ENCODE measurements at places on chromosomes 12 and 14.
A peak's percentile ranks its signal among the peaks of the same experiment; 100 is the strongest.

DNA sequence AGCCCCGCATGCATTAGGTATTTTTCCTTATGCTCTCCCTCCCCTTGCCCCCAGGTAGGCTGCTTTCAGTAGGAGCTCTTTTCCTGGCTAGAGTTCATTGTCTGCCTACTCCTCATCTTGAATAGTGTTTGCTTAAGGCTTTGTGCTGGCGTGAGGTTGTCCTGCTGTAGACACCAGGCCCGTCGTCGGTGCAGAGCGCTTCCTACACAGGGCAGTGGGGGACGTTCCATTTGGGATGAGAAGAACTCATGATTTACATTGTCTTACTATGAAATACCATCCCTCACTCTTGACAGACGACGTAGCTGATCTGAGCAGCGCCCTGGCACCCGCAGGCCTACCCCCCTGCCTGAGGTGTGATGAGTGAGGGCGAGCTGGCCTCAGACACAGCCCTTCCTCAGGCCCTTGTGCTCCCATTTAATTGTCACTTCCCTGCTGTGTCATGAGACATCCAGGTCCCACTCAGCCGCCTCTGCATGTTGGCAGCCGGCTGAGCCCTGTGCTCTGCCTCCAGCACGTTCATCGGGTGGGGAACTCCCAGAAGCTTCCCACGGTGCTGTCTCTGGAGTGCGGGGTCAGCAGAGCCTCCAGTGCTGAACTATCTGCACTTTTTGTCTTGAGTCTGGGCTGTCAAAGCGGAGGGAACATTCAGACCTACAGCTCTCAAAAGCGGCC, 76.0 kb downstream of the WDR20 start:
- no peak for DNase-seq

GRCh38 chr12:114682106-114682784, 1.7 kb downstream of the TBX3 start:
- no peak for DNase-seq

DNA sequence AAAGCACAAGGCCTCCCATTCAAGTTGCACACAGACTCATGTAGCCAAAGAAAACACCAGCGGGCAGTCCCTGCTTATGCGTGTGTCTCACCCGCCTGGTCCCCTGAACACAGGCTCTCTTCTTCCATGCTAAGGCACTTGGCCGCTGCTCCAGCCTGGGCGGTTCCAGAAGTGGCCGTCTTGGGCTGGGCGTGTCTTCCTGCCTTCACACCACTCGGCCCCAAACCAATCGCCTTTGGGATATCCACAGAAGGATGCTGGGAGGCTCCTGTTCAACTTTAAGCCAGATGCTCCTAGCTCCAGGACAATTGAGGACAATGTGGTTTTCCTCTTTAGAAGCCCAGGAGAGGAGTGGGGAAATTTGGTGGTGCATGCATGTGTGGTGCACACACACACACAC, 2.2 kb downstream of the SCARB1 start:
- DNase-seq = no peak

- DNase-seq = no peak
These were observed 249.1 kb downstream of the LRIG3 start for GRCh38 chr12:58671196-58671595.

DNA sequence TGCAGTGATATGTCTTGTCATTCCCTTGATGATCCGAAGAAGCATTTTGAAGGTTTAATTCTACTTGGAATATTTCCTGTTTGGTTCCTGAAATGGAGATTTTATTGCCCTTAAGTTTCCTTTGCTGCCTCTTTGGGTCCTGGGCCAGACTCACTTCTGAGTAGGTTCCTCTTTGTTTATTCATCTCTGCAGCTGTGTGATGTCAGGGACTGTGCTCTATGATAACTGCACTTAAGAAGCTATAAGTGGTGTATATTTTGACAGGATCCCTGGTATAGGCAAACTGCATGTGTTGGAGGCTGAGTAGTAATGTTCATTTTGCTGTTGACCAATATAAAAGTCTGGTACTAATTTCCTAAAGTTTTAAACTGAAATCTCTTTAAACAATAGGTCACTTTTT, at the start of gene KLRC4:
Gene KLRC4 (minus strand): TSS at position 366 of the 400 bp plus-strand sequence. CDS start 182 bp downstream, at position 184.
- DNase-seq = no peak

GRCh38 chr12:109673884-109674283, 39.7 kb upstream of the FAM222A start:
- DNase-seq = no peak

- no peak for DNase-seq
These were observed 101.2 kb upstream of the SLC38A2 start for GRCh38 chr12:46473634-46474329.

DNA sequence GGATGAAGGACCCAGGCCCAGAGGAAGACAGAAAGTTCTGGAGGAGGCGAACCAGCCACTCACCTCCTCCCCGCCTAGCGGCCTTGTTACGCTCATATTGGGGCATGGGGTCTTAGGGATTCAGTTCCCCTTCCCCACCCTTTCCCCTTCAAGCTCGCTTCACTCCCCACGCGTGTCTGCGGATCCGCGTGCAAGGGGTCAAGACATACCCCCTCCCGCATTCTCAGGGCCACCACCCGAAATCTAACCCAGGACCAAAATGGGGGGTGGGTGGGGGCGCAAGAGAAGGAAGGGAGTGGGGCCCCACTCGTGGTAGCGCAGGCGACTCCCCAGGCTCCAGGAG, 584 bp upstream of the RFX4 start:
- no peak for DNase-seq

- DNase-seq = peak; percentile 85
These were observed at the start of gene HSP90AA1 for GRCh38 chr14:102086972-102087761. TSS of gene HSP90AA1 (minus strand) at chr14:102087044. CDS start at chr14:102086378, 666 bp downstream.

GRCh38 chr14:71497645-71498086, 434.6 kb upstream of the RGS6 start:
- DNase-seq = no peak

DNA sequence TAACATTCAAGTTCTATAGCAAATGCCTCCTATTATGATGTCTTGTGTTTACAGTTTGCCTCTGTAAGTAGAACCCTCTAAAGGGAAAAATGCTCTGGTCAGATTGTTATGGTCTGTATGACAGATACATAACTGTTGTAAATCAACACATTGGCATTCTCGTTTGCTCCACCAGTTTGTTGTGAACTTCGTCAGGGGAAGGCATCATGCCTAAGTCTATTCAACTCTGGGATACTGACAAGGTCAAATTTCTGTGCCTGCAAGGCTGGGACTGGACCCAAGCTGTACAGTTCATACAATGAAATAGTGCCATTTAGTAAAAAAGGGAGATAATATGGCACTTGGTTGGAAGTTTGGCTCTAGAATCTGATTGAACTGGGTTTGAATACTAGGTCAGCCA, 392.3 kb downstream of the RAD51B start:
- DNase-seq = no peak

DNA sequence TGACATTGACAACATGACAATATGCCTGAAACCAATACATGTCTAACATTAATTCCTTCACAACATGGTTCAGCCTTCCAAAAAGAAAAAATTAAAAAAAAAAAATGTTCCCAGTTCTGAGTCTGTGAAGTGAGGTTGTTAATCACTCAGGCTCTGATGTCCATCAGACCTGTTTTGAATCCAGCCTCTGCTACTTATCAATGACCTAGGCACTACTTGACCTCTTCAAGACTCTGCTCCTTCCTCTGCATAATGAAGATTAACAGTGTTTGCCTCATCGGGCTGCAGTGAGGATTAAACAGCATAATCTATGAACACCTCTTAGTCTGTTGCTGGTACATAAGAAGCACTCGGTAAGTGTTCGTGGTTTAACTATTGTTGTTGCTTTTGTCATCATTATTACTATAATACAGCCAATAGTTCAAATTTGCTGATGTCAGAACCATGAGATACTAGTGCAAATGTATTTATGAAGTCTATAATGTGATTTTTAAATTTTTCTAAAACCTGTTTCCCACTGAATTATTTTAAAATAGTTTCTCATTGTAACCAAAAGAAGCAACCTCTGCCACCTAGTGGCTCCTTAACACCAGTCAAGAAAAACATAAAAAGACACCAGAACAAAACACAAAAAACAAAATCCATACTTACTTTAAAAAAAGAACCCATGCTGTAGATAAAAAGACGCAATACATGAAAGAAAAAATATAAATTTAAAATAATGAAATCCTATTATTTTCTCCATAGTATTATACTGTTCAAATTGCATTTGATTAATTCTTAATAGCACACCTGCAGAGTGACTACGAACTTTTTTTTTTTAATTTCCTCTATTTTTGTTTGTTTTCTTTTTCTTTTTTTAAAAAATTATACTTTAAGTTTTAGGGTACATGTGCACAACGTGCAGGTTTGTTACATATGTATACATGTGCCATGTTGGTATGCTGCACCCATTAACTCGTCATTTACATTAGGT, 20.3 kb upstream of the TMX1 start:
- DNase-seq = no peak

DNA sequence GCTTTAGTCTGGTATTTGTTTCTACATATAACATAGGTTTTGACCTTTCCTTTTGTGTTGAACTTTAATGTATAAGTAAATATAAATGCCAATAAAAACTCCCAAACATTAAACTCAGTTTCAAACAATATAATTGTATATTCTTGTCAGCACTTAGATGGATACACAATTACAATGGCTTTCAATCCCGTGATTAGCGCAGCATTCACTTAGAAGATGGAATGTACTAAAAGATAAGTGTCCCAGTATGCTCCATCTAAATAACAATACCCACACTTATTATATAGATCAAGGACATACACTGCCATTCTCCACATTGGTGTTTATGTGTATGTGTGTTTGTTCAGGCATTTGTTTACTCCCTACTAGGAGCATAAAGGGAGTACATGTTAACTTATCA, 193.1 kb downstream of the SOX5 start:
- no peak for DNase-seq

GRCh38 chr14:87877877-87878276, 115.1 kb downstream of the GALC start:
- no peak for DNase-seq

DNA sequence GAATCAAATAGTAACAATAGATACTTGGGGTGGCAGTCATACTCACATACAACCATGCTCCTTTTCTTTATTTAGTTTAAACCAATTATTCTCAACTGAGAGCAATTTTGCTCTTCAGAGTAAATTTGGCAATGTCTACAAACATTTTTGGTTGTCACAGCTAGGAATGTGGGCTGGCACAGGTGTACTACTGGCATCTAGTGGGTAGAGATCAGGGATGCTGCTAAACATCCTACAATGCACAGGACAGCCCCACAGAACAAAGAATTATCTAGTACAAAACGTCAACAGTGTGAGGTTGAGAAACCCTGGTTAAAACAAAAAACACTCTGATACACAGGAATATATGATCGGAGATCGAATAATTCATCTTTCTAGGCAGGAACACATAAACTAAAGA, 186.5 kb downstream of the NELL2 start:
- no peak for DNase-seq

GRCh38 chr12:52439420-52439819, 5.2 kb upstream of the KRT75 start:
- no peak for DNase-seq

GRCh38 chr12:51472984-51473383, 48.4 kb downstream of the SLC4A8 start:
- no peak for DNase-seq

GRCh38 chr12:63928305-63928704, 83.8 kb downstream of the SRGAP1 start:
- no peak for DNase-seq

GRCh38 chr12:3628629-3629028, 124.3 kb downstream of the CRACR2A start:
- no peak for DNase-seq

DNA sequence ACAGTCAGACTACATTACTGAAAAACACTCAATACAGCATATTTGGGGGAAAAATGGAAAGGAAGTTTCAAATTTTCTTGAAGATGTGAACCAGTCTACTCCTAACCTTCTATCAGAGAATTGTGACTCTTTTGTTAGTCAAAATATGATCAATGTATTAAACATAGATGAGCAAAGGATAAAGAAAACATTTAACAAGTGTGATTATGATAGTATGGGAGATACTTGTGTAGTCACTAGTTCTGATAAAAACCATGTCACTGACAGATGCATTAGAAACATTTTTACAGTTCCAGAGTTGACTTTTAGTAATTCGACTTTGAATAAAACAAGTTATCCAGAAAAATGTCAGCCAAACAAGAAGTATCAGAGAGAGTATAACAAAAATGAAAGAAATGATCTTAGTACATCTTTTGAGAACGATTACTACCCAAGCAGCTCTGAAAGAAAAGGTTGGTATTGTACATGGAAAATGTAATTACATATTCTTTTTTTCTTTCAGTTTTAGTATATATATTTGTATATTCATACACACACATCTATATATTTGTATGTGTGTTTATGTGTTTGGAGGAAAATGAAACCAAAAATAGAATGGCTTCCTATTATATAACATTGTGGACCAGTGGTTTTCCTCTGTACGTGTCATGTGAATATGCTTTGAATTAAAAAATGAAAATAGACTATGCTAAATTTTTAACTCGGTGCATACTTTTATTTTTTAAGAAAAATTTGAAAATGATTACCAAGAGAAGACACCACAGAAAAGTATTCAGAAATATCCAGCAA, 63.3 kb upstream of the ABCD2 start:
- no peak for DNase-seq

DNA sequence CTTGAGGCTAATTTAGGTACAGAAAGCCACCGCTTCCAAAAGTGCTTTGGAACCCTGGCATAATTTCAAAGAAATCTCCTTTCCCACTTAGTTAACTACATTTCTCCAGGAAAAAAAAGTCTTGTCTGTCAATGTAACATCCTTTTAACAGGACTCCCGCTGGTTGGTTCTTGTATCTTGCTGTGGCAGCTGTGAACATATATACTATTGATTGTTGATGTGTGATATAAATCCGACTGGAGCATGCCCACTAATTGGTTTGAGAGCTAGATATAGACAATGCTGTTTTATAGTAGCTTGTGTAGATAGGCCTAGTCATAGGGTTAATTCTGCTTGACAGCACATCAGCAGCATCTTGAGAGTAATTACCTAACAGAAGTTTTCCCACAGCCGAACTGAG, 89.6 kb downstream of the MSRB3 start:
- no peak for DNase-seq

GRCh38 chr14:105324080-105324778, 9.7 kb downstream of the PACS2 start:
- DNase-seq = no peak

- DNase-seq = no peak
These were observed 194.0 kb downstream of the DPF3 start for GRCh38 chr14:72699852-72700257.

DNA sequence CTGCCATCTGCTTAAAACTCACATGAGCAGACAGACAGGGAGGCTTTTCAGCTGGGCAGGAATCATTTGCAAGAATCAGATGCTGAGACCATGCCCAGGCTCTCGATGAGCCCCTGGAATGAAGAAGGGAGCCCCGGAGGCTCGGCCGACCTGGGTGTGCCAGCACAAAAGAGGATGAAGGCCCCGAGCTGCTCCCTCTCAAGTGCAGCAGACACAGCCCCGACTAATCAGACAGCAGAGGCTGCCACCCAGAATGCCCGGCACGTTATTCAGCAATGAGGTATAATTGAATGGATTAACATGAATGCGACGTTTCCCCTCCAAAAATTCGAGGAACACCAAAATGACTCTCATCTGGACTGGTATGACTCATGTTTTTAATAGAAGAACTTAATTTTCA, 58.9 kb downstream of the BCL11B start:
- DNase-seq = no peak

All from D721Med (cell line).